ENCODE measurements at places on chromosomes 16 and 17. TPM values are rescaled to one million over a fixed set of nuclear protein-coding genes. Genes with fewer than 3 reads are reported as not detected.

Gene ZSCAN10
- not detected for total RNA-seq

Gene ATP2C2
- total RNA-seq = not detected

Gene ABCA9
- total RNA-seq = 23.3 TPM

Gene CCDC200
- not detected for total RNA-seq

Gene KRT9
- not detected for total RNA-seq

Gene CCDC154
- 0.29 TPM for total RNA-seq

Gene PRR11
- 20.7 TPM for total RNA-seq

Gene MPO
- total RNA-seq = 0.17 TPM

Gene CACNG5
- total RNA-seq = not detected

Gene CSNK1D
- 70.6 TPM for total RNA-seq

Gene CLEC16A
- total RNA-seq = 23.1 TPM

Gene GPR139
- total RNA-seq = not detected

Gene UNC13D
- 2.3 TPM for total RNA-seq

Gene RNF157
- total RNA-seq = 1.7 TPM

Gene TVP23A
- total RNA-seq = not detected

Gene OTOP2
- total RNA-seq = not detected

Gene INO80E
- total RNA-seq = 19.7 TPM

Gene IL4R
- 17.9 TPM for total RNA-seq

Gene MT1G
- total RNA-seq = not detected

Gene OR1D5
- total RNA-seq = not detected

Gene SOST
- total RNA-seq = not detected

Gene STH
- total RNA-seq = not detected

Gene NXPH3
- total RNA-seq = 0.15 TPM

Gene CLEC10A
- total RNA-seq = not detected

Gene TBKBP1
- 17.7 TPM for total RNA-seq

Gene ENPP7
- not detected for total RNA-seq

Gene SPATA22
- 1.2 TPM for total RNA-seq

Gene PRSS33
- total RNA-seq = not detected

Gene MYH1
- total RNA-seq = not detected

Gene ATP2A1
- total RNA-seq = 0.44 TPM

Gene TBC1D3E
- not detected for total RNA-seq

Gene HCRT
- total RNA-seq = not detected

Gene ESRP2
- total RNA-seq = 0.99 TPM

All from smooth muscle cell of trachea (primary cell).